Activated CD4-positive, CD25-positive, alpha-beta regulatory T cell treated with anti-CD3 and anti-CD28 coated beads, Interleukin-2, amount 50 U/mL, for 16 hours (primary cell): ENCODE measurements at places on chromosomes 16 and 17.

DNA sequence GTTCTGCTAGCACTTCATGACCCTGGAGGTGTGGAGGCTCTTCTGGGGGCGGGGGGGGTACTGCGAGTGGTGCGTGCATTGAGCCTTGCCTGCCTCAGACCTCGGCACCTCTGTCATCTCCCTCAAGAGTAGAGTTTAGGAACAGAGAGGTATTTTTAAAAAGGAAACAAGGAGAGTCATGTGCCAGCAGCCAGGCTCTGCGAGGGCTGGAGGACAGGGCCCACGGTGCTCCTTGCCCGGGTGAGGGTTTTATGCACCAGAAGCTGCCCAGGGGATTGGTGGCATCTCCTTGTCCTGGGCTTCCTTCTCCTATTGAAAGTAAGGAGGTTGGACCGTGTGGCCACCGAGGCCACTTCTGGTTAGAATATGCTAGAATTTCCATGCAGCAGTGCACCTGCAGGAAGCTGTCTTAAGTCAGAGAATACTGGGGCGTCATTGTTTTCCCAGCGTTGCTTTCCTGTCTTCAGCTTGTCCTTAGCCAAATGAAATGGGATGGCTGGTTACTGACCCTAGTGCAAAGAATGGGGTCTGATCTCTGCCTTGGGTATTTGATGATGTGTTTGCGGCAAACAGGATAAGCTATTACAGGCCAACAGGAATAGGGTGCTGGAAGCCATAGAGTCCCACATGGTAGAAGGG, 3.2 kb downstream of the CBX2 start:
- DNase-seq, result no peak

DNA sequence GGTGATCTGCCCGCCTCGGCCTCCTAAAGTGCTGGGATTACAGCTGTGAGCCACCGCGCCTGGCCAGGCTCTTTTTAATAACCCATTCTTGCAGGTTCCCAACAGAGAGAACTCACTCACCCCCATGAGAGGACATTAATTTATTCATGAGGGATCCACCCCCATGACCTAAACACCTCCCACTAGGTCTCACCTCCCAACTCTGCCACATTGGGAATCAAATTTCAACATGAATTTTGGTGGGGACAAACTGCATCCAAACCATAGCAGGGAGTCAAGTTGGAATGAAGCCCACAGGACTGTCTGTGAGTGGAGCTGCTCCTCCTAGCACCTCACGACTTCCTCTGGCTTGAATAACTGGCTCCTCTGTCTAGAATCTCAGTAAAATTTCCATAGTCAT, 85.5 kb downstream of the WWP2 start:
- no peak for DNase-seq

DNA sequence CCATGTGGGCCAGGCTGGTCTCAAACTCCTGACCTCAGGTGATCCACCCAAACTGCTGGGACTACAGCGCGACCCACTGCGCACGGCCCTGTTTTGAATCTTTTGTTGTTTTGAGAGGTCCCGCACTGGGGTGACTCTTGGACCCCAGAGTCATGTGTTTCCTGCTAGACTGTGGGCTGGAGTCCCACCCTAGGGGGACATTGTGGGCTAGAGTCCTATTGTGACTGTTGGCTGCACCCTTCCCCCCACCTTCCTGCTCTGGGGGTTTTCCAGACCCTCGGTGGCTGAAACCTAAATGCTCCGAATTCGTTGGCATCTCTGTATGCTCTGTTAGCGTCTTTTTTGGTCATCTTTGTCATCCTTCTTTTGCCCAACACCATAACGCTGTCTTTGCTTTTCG, 16.0 kb downstream of the NUPR1 start:
- no peak for DNase-seq

DNA sequence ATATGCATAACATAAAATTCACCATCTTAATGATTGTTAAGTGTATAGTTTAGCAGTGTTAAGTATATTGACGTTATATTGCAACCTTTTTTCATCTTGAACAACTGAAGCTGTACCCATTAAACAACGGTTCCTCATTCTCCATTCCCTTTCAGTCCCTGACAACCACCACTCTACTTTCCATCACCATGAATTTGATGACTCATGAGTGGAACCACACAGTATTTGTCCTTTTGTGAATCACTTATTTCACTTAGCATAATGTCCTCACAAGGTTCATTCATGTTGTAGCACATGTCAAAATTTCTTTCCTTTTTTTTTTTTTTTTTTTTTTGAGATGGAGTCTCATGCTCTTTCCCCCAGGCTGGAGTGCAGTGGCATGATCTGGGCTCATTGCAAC, 46.0 kb downstream of the HOXB1 start:
- no peak for DNase-seq

DNA sequence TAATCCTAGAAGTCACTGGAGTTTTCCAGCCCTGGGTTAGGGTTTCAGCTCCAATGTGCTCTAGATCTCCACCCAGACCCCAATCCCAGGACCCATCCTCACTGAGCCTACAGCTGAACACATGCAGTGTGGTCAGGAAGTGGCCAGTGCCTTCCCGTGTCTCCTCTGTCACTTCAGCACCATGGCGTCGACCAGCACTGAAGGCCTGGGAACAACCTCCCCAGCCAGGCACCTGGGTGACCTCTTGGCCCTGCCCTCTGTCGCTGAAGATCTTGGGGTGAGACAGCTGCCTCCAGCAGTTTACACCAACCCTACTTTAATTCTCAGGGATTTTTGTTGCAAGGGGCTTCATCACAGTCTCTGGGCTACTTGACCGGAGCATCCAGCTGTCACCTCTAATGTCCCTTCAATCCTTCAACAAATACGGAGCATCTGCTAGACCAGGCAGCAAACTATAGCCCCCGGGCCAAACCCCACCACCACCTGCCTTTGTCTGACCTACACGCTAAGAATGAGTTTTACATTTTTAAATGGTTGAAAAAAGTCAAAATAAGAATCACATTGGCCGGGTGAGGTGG, 18.0 kb upstream of the GSG1L start:
- no peak for DNase-seq

GRCh38 chr16:56915336-56916119, 16.4 kb upstream of the HERPUD1 start:
- no peak for DNase-seq

DNA sequence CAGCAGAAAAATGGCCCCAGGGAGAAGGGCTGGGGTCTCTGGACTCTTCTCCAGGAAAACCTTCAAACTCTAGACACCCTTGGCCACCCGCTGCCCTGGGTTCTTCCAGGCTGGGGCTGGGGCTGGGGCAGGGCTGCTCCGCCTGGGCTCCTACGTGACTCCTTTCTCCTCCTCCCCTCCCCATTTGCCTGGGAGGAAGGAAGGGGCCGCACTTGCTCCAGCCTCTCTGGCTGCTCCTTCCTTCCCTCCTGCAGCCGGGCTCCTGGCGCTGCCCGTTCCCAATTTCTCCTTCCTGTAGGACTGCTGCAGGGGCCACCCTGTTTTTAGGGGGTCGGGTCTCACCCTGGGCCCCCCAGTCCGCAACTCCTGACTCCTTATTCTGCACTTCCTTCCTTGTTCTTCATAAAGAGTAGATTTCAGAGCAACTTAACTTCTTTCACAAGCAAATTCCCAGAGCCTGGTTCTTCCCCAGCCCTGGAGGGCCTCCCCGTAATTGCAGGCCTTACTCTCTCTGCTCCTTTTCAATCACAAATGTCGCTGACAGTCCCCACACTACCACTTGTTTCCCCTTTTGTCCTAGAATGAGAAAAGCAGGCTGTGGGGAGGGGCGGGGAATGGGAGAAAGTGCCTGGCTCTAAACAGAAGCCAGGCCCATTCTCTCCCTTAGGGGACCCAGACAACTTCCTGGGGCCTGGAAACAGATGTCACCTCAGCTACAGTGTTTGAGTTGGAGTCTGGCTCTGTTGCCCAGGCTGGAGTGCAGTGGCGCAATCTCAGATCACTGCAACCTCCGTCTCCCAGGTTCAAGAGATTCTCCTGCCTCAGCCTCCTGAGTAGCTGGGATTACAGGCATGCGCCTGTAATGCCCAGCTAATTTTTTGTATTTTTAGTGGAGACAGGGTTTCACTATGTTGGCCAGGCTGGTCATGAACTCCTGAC, 137.8 kb downstream of the ENGASE start:
- DNase-seq, result no peak

DNA sequence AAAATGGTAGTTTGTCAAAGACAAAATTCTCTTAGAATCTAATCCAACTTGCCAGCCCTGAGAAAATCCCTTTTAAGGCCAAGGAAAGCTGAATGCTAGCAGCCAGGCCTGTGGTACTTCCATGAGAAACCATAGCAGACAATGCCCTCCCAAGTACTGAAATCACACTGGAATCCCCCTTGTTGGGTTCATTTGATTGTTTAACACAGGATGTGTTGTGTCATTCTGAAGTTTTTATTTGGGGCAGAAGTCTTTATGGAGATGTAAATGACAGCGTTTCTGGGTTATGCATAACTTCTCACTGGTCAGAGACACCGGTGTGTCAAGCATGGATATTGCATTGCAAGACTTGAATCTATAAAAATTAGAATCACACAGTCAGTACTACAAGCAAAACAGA, 6.0 kb upstream of the ARL2BP start:
- DNase-seq, result no peak
